NCI-H1105 (cell line): ENCODE measurements at places on chromosomes 2 and 18.
A peak's percentile ranks its signal among the peaks of the same experiment; 100 is the strongest.

DNA sequence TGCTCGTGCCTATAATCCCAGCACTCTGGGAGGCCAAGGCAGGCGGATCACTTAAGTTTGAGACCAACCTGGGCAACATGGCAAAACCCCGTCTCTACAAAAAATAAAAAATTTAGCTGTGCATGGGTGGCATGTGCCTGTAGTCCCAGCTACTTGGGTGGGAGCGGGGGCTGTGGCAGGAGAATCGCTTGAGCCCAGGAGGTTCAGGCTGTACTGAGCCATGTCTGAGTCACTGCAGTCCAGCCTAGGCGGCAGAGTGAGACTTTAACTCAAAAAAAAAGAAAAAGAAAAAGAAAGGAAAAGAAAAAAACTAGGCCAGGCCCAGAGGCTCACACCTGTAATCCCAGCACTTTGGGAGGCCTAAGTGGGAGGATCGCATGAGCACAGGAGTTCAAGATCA is 30.8 kb downstream of the TWSG1 start:
- DNase-seq, result no peak

DNA sequence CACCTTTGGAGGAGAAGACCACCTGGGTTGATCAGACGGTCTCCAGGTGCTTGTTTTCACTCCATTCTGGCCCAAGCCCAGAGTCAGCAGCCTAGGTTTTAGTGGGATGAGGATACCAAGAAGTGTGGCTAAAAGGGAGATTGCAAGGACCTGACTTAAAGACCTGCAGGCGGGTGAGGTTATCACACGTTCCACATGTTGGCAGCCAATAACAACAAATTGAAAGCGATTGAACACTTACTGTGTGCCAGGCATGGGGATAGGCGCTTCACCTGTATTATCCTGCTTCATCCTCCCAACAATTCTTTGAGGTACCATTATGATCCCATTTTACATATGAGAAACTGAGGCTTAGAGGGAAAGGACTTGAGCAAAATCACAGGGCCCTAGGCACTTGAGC is 5.0 kb downstream of the ARL4C start:
- DNase-seq, result no peak

DNA sequence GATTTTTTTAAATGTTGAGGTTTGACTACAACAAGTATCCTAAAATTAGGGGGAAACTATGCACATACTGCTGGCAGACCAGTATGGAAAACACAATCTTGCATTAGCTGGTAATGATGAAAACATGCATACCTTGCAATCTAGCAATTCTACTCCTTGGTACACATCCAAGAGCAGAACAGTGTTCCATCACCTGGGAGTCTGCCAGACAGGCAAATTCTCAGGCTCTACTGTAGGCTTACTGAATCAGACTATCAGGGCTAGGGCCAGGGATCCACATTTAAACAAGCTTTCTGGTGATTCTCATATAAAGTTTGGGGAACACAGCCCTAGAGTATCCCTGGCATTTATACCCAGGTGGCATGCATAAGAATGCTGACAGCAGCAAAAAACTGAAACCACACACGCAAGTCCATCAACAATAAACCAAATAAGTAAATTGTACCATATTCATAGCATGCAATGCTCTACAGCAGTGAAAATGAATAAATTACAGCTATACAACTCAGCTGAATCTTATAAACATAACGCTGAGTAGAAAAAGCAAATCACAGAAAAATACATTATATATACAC is 13.6 kb downstream of the CDH2 start:
- no peak for DNase-seq

- no peak for DNase-seq
These were observed 164.9 kb upstream of the SALL3 start for GRCh38 chr18:78814766-78815165.

DNA sequence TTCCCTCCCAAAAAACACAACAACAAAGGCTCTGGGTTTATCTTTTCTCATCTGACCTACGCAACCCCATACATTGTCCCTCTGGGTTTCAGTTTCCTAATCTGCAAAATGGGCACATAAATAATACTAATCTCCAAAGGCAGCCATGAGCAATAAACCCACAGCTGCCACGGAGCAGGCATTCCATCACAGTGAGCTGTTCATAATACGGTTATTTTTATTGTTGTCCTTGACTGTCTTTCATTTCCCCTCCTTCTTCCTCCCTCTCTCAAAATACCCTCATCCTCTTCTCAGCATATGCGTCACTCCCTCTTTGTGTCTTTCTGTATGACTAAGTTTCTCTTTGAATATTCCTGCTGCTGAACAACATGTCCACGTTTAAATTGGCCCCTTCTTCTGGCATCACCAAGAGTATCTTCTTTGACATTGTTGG is 129.8 kb upstream of the CAB39 start:
- DNase-seq, result no peak

GRCh38 chr2:216765761-216766262 is 70.5 kb upstream of the IGFBP5 start:
- peak; percentile 90 for DNase-seq

- no peak for DNase-seq
These were observed 27.5 kb downstream of the INHBB start for GRCh38 chr2:120373424-120373823.

DNA sequence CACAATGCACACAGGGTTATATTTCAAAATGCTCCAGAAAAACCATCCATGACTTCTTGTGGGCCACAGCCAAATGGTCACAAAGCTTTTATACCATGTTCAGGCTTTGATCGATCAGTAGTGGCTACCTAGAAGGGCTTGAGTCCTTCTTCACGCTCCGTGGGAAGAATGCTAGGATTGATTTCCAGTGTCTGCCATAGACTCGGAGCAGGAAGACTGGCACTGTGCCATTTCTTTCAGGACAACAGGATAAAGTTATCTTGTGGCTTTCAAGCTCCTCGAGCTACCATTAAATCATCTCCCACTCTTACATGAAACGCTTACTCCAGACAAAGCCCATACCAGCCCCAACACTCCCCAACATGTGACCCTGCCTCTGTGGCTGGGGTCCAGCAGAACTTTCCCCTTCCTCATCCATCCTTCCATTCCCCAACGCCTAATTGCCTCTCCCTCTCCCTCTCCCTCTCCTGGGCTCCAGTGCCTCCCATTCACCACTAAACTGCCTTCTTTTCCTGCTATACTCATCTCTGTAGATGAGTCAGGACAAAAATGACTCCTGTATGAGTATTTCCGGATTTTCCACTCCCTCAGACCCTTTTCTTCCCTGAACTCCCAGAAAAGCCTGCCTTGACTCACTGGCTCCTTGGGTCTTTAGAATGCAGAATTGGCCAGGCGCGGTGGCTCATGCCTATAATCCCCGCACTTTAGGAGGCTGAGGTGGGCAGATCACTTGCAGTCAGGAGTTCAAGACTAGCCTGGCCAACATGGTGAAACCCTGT is 40.9 kb downstream of the ADD2 start:
- DNase-seq, result no peak

- no peak for DNase-seq
These were observed 1371.5 kb upstream of the TMEFF2 start for GRCh38 chr2:193566276-193566675.

- DNase-seq, result peak; percentile 33
These were observed 856 bp downstream of the TIA1 start for GRCh38 chr2:70247364-70248180.

GRCh38 chr2:45714679-45715078 is 63.2 kb downstream of the PRKCE start:
- no peak for DNase-seq

GRCh38 chr18:46338205-46338604 is 234.0 kb downstream of the HAUS1 start:
- DNase-seq, result no peak

DNA sequence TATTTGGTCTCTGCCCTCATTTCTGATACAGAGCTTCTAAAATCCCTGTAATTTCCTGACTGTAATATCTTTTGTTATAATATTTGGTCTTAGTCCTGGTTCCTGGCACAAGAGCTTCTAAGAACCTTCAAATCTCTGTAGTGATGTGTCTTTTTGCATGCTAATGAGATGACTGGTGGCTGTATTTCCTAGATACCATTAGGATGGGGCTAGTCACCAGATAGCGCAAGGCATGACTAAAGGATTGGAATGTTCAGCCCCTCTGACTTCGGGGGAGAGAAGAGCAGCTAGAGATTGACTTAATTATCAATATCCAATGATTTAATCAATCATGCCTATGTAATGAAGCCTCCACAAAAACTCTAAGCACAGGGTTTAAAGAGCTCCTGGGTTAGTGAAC is 620.8 kb upstream of the ACVR2A start:
- no peak for DNase-seq

GRCh38 chr2:190781604-190782198 is 98.9 kb upstream of the GLS start:
- DNase-seq, result peak; percentile 40

- no peak for DNase-seq
These were observed 53.6 kb downstream of the CDK15 start for GRCh38 chr2:201859949-201860348.

DNA sequence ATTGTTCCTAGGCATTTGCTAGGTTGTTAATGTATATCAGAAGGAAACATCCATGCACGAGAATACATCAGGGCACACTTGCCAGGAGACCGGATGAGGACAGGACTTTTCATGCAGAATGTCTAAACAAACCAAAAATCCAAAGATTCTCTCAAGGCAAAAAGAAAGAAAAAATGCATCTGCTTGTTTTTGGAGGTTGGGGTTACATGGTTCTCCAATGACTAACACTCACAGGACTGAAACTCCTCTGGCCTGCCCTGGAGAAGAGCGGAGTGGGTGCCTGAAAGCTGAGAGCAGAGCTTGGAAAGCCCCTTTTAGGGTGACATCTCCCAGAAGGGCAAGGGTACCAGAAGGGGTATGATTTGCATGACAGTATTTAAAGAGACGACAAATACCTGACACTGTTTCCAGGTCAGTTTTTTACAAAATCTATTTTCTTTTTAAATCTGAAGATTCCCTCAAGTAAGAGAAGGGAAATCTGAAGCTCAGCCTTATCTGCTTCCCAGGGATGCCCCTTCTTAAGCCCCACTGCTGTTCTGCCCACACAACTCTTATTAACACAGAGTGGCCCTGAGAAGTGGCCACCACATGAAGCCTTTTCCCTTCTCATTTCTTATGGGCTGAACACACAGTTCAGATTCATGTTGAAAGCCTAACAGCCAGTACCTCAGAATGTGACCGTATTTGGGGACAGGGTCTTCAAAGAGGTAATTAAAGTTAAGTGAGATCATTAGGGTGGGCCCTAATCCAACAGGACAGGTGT is 216.4 kb downstream of the STK39 start:
- no peak for DNase-seq

DNA sequence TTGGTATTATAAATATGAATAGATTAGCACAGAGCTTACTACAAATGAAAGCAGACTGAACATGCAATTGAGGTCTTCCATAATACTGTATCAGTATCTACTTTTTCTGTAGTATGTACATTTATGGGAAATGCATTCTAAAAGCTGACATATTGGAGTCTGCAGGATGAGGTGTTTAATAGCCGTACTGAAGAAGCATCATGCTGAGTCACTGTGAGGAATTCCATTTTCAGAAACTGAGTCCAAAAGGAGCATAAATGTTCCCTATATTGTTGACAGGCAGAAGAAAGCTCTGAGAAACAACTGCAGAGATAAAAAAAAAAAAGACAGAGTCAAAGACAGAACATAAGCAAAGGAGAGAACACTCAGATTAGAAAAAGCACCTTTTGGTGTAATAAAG is 366.7 kb upstream of the SPHKAP start:
- DNase-seq, result no peak

GRCh38 chr18:35267161-35267651 is 22.8 kb downstream of the ZSCAN30 start:
- peak; percentile 11 for DNase-seq

- no peak for DNase-seq
These were observed 160.6 kb upstream of the RMP24 start for GRCh38 chr18:35811896-35812295.

GRCh38 chr2:74399785-74400184 is 19.7 kb upstream of the DCTN1 start:
- DNase-seq, result no peak

GRCh38 chr18:35511833-35512232 is 14.1 kb upstream of the INO80C start:
- DNase-seq, result no peak

- no peak for DNase-seq
These were observed 99.5 kb downstream of the USP40 start for GRCh38 chr2:233466991-233467603.

- no peak for DNase-seq
These were observed 56.1 kb downstream of the CIB4 start for GRCh38 chr2:26585100-26585499.

DNA sequence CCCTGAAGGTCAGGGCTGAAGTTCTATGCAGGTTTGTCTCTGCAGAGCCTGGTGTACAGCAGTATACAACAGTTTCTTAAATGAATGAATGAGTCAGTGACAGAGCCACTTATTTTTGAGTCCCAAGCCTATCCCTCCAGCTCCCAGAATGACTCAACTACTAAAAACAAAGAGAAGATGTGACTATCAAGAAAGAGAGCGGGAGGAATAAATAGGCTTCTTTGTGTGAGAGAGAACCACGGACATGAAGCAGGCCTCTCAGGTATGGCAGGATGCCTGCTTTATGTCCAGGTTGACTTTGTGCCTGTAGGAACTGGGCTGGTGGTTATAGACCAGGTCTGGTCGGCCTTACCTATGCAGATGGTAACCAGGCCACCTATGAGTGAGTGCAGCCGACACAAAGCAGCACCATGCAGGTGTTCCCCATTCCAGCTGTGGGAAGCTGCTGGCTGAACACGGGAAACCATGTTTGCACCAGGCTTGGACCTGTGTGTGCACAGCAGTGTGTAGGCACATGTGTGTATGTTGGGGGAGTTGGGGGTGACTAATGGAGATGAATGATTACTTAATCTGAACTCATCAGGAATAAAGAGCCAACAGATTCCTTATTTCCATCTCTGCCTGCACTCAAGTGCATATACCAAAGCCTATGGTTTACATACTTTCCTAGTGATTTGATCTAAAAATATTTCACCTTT is 171.0 kb downstream of the OSR1 start:
- DNase-seq, result no peak

GRCh38 chr2:177537213-177537612 is 144.6 kb downstream of the AGPS start:
- DNase-seq, result no peak

DNA sequence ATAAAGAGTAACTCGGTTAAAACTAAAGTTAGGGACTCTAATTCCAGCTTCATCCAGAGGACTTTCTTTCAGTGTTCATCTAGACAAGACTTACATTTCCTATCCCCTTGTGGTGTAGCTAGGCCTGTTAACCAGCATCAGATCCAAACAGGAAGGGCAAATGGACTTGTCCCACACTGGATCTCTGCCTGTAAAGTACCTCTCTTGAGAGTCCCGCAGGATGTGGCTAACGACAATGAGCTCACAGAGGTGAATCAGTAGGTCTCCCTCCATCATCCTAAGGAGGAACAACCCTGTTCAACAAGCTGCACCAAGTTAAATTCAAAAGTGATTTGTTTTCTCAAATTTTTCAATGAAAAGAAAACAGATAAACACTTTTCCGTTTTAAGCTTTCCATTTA is 412.3 kb upstream of the RGPD4 start:
- DNase-seq, result no peak

GRCh38 chr2:144529841-144530240 is 9.9 kb upstream of the ZEB2 start:
- no peak for DNase-seq
